Left forelimb (tissue), 1 donor: ENCODE measurements at places on chromosomes 13 and 19.

DNA sequence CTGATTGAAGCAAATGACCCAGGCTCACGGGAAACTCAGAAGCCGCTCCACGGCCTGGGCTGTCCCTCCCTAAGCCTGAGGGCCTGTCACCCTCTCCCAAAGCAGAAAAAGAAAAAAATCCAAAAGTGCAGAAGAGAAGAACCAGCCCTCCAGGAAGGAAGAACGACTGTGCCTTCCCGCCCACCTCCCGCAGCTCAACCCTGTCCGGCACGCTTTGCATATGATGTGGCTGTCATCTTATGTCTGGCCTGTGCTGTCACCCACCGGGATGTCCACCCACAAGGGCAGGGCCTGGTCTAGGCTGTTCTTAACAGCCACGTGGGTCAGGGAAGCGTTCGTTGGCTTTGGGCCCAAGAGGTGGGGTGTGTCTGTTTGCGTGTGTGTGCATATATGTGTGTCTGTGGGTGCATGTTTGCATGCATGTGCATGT lies 13.7 kb downstream of the ZBTB7A start:
- DNase-seq: no peak

DNA sequence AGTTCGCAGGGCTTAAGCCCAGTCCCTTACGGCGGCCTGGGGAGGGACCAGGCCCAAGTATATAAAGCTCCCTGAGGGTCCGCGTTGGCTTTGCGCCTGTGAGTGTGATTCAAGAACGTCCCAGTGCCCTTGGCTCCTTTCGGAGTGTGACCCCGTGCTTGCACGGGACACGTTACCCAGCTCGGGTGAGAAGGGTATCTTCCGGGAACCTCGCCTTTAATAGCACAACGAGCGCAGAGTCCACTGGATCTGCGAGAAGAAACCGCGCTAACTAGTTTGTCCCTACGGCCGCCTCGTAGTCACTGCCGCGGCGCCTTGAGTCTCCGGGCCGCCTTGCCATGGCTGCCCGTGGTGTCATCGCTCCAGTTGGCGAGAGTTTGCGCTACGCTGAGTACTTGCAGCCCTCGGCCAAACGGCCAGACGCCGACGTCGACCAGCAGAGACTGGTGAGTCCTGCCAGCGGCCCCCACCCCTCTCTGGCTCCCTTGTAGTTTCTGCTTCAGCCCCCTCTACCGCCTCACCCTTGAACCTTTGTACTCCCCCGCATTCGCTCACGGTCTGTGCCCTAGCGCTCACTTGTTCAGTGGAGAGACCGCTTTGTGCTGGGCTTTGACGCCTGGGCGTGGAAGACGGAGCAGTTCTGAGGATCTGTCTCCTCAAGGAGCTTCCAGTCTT lies at the start of gene DNAJC15:
Gene DNAJC15 (plus strand): TSS at position 298 of the 675 bp plus-strand sequence. CDS start 41 bp downstream, at position 339.
- DNase-seq: peak; percentile 93

GRCh38 chr19:19276851-19277250 lies 3.8 kb upstream of the TM6SF2 start:
- DNase-seq: no peak

GRCh38 chr19:3712663-3713611 lies 4.8 kb downstream of the TJP3 start:
- DNase-seq: no peak

DNA sequence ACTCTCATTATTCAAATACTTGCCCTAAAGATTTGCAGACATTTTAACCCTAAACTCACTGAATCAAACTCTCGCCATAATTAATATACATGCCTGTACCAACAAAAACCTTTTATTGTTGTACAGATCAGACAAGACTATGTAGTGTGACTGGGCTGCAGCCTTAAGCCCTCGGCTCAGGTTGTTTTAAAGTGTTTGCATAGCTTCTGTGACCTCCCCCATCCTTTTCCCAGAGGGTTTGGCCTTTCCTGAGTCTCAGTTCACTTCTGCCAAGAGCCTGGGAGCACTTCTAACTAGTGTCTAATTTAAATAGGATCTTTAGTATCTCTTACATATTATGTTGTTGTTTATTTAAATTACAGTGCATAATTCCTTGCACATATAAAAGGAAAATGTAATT lies 158.2 kb downstream of the HS6ST3 start:
- DNase-seq: no peak

GRCh38 chr13:81929988-81930387 lies 1589.1 kb upstream of the SPRY2 start:
- no peak for DNase-seq

- no peak for DNase-seq
Measured at GRCh38 chr13:78376033-78376432, 227.3 kb downstream of the POU4F1 start.

DNA sequence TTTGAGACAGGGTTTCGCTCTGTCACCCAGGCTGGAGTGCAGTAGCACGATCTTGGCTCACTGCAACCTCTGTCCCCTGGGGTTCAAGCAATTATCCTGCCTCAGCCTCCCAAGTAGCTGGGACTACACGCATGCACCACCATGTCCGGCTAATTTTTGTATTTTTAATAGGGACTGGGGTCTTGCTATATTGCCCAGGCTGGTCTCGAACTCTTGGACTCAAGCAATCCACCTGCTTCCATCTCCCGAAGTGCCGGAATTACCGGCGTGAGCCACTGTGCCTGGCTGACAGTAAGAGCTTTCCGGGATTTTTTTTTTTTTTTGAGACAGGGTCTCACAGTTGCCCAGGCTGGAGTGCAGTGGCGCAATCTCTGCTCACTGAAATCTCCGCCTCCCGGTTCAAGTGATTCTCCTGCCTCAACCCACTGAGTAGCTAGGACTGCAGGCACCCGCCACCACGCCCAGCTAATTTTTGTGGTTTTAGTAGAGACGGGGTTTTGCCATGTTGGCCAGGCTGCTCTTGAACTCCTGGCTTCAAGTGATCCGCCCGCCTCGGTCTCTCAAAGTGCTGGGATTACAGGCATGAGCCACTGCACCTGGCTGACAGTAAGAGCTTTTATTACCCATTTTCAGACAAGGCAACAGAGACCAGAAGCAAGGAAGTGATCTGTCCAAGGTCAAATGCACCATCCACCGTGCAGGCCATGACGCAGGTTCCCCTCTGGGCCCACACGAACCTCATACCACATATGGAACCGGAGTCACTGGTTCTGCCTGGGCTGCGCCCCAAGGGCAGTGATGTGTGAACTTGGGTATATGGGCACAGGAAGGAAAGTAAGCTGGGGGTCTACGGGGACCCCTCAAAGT lies 21.0 kb downstream of the RFX1 start:
- no peak for DNase-seq

DNA sequence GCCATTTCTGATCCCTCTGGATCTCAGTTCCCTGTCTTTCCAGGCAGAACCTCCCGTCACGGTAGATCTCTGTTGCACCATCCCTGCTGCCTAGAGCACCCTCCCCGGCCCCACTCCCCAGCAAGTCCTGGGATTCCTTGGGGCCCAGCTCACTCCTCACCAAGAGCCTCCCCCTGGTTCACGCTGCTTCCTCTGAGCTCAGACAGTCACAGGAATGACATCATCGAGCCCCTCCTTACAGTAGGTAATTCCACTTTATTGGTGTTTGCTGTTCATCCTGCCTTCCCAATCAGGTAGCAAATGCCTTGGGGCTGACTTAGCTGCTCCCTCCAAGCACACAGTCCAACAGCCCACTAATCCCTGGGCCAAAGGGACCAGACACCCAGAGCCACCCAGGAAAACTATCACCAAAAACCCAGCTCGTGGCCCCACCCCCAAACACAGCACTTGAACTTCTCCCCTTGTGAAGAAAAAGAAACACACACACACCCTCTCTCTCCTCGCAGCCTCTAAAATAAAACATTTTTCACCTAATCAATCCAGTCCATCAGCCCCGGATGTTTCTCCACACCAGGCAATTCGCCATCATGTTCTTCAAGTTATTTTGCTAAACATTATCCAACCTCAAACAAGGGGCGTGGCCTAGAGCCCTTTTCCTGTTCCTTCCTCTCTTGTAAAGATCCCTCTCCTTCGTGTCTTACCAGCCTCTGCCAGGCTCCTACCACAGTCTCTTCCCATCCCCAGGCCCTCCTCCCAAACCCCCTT lies 2.5 kb downstream of the NAPA start:
- DNase-seq: no peak

DNA sequence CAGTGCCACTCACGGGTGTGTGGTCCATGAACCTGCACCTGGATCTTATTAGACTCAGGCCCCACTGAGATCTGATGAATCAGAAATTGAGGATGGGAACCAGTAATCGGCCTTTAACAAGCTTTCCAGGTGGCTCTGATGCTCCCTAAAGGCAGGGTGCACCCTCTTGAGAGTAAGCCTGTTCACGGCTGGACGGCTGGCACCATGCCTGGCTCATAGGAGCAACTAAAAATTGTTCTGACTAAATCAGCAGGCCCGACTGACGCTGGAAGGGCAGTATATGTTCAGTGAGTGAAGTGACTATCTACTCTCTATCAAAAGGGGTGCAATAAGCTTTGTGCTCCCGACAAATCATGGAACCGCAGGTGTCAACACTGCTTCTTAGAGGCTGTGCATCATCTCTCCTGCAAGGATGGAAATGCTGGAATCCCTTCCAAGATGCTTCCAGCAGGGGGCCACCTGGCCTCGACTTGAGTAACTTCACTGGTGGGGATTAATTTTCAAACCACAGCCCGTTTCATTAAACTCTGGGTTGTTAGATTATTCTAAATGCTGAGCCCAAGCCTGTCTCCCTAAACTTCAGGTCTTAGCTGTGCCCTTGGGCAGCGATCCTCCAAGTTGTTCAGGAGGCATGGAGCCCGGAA lies 28.4 kb downstream of the TMTC4 start:
- no peak for DNase-seq

DNA sequence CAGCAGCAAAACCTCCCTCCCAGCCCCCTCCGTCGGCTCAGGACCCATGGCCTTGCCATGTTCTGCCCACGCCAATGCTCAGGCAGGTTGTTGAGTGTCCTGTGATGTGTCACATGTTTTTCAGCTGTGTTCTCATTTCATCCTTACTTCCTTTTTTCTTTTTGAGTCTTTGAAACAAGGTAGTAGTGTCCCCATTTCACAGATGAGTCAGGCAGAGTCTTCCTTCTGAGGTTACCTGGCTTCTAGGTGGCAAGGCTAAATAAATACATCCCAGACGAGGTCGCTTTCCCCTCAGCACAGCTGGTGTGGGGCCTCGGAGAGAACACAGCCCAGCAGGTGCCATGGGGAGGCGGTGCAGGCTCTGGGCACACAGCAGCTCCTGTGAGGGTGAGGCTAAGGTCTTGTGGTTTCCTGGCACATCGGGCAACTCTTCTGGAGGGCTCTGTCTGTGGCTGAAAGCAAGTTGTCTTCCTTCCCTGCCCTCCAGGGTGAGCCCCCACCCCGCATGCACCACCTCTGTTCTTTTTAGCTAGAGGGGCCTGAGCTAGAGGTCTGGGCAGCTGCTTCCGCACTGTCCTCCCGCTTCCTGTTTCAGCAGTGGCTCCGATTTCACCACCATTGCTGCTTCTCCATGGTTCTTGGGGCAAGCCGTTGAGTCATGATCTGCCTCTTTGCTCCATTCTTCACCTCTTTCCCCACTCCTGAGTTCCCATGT lies 15.1 kb downstream of the PRAM1 start:
- no peak for DNase-seq

DNA sequence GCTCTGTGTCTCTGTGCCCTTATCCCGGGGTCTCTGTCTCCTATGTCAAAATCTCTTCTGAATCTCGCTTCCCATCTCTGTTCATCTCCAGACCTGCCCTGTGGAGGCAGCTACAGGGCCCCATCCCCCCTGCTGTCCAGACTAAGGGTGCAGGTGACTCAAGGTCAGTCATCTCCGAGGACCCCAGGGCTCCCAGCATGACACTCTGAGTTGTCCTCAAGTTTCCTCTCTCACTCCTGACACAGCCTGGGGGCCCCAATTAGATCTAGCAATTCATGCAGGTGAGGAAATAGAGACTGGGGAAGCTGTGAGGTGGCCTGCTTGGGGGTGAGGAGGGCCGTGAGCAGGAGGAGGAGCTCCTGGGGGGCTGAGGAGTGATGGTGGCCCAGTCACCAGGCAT lies 2.1 kb upstream of the CNFN start:
- no peak for DNase-seq

DNA sequence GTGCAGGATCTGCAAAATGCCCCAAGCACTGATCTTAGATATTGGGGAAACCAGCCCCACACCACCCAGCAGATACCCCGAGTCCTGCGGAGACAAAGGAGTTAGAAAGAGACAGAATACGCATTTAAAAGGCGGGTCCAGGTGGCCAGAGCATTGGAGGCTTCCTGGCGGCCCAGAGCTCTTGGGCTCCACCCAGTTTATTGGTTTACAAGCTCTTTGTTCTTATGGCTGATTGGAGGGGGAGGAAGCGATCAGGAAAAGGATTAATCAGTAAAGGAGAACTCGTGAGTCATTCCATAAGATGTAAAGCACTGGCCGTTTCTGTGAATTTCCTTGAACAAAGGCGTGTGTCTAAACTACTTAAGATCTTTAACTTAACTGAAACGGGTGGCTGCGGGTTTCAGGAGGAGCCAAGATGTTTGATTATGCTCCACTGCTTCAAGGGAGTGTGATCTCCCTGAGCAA lies 926 bp downstream of the ZNF587 start:
- DNase-seq: no peak

- no peak for DNase-seq
Measured at GRCh38 chr19:46162731-46163130, 14.7 kb downstream of the IGFL2 start.

- DNase-seq: no peak
Measured at GRCh38 chr19:3190470-3190770, 4.7 kb downstream of the NCLN start.

DNA sequence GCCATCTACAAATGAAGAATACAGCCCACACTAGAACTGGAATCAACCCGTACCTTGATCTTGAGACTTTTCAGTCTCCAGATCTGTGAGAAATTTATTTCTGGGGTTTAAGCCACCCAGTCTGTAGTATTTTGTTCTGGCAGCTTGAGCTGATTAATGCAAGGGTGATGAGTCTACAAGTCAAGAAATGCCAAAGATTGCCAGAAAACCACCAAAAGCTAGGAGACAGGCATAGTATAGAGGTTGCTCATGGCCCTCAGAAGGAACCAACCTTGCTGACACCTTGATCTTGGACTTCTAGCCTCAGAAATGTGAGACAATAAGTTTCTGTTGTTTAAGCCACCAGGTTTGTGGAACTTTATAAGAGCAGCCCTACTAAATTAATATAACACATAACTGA lies 428.2 kb upstream of the KLF12 start:
- DNase-seq: no peak

- no peak for DNase-seq
Measured at GRCh38 chr19:29928831-29929230, 13.2 kb upstream of the URI1 start.

GRCh38 chr19:16031872-16032200 lies 44.5 kb upstream of the TPM4 start:
- DNase-seq: no peak

DNA sequence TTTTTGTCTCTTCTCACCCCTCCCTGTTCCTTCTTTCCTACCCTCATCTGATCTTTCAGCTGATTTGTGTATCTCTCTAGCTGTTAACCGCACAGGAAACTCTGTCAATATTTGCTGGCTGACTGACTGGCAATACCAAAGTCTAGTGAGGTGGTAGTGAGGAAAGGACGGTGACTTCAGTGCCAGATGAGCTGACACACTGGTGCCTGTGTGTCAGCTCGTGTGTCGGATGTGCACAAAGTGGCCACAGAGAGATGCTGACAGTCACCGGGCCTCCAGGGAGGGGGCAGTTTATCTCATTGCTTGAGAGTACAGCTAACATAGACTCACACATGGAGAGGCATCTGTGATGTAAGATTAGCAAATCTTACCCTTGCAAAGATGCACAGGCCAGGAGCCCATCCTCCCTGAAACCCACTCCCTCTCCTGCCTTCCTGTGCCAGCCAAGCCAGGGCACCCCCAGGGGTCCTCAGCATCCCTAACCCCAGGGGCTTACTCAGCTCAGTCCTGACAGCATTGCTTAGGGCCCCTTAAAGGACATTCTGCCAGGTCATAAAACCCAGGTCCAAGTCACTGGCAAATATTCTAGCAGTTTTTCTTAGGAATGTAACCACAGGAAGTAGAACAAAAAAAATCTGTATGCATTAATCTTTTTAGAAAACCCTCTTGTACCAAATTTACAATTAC lies 80.2 kb downstream of the SHISA2 start:
- DNase-seq: no peak
